ENCODE measurements at places on chromosomes 16 and 17.

DNA sequence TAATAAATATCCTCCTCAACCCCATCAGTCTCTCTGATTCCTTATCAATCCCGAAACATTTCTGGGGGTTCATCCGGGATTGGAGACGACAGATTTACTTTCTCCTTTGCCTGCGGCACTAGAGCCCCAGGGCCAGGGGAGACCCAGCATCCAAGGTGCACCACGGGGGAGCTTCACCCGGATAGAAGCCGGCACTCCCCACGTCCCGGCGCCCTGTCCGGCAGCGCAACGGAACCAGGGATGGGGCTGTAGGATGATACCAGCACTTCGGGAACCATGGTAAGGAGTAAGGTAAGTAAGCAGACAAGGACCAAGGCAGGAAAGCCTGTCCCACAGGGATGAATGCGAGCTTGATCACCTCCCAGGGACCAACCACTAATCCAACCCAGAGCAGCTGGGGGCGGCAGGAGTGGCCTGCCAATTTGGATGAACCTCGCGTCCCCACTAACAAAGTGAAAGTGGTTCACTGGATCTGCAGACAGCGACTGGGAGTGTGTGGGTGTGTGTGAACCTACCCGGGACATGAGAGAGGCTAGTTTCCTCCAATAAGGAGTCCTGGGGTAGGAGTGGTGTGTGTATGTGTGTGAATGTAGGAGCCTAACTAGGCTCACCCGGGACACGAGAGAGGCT is 11.9 kb downstream of the POLR3K start:
- no peak for DNase-seq

GRCh38 chr17:60423865-60424264 is 1.6 kb downstream of the CHCT1 start:
- DNase-seq, result no peak

DNA sequence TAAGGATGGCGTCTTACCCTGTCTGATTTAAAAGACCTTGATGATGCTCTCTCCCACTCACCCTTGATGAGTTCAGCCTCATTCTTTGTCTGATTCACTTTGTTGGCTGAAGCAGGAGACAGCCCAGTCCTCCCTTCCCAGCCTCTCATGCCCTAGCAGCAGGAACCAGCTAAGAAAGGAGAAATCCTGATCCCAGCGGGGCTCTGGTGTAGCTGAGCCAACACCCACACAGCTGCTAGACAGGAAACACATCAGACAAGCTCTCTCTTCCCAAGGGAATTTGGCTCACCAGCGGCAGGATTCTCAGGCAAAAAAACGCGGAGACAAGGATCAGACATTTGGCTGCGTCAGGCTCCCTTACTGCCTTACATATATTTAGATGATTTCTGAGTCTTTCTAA is 211.5 kb downstream of the CDH11 start:
- DNase-seq, result no peak

DNA sequence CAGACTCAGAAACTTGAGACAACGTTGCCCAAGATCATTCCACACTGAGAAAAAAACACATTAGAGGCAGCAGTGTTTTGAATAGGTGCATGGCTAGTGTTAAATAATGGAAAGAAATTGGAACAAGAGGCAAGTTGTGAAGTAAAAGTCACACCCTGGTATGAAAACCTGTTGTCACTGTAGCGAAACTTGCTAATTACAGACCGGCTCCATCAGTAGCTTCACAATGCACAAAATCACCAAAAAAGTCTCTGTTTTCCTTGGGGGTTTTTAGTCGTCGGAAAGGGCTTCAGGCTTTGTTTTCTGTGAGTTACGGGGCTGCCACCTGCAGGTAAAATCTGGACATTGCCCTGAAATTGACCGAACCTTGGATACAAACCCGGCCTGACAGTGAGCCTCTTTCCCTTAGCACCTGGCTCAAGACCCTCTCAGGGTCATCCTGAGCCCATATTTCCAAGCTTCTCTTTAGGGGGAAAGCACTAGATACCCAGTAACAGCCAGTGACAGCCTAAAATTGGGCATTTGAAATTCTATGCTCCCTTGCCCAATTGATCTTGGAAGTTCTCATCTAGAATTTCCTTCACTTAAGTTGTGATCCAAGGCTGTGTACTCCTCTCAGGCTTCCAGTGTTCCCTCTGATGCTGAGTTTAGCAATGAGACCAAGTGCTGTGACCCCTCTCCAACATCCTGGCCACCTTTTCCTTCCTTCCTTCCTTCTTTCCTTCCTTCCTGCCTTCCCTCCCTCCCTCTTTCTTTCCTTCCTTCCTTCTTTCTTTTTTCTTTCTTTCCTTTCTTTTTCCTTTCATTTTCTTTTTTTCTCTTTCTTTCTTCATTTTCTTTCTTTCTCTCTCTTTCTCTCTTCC is 7.2 kb upstream of the GRB2 start:
- peak; percentile 58 for DNase-seq

DNA sequence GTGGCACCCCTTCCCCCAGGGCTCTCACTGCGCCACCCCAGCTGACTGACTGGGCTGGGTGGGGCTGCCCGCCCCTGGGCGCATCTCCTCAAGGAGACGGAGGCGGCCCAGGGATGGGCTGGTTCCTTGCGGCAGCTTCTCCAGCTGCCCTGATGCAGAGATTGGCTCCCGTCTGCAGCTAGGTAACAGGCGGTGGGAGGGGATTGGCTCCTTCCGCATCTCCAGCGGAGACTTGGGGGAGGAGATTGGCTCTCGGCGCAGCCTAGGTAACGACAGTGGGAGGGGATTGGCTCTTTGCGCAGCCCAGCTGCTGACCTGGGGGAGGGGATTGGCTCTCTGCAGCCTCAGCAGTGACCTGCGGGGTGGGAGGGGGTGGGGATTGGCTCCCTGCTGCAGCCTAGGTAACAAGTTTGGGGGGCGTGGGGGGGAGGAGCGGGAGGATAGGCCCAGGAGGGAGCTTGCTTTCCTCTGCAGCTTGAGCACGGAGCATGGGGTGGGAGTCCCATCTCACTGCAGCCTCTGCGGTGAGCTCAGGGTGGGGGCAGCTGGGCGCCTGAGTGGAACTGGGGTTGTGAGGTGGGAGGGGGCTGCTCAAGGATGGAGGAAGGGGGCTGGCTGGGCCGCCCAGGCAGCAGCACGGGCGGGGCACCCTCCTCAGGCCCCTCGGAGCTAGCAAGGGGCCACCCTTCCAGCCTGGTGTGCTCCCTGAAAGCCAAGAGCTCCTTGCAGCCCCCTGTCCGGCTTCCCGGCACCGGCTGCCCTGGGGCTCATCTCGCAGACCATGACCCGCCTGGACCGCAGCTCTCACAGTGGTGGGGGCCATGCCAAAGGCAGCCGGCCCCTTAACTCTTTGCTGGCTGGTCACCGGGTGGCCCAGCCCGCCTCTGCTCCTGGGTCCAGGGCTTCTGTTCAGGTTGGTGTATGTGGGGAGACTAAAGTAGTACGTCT is 6.4 kb downstream of the NFE2L1 start:
- DNase-seq, result no peak

DNA sequence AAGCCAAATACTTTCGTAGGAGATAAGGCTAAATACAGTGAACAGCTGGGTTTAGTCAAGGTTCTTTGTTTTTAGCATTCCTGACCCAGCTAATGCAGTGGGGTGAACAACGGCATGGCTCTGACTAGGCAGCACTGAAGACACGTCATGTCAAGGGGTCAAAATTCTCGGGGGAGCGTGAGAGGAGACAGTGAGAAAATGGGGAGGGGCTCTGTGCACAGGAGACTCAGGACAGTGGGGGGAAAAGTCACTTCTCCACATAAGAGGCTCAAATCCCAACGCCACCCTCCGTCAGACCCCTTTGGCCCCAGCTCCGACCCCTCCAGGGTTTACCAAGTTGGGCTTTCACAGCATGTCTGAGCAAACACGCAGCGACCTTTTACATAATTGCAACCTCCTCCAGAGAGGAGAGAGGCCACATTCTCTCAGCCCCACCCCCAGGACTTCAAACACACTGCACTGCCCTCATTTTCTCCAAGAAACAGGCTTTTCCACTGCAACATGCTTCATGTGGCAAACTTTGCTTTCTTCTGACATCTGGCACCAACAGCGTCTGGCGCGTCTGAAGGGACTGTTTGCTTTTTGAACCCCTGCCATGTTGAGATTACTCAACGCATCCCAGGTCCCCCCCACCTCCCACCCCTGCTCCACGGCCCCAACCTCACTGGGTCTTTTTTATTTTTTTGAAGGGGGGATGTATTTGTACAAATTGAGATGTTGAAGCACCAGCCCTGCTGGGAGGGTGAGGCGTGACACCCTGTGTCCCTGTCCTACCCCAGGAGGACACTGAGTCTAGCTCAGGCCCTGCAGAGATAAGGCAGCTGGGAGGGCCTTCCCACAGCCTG is 30.0 kb downstream of the AXIN2 start:
- no peak for DNase-seq
